T follicular helper cell (primary cell): ENCODE measurements at places on chromosomes 3 and 15.

DNA sequence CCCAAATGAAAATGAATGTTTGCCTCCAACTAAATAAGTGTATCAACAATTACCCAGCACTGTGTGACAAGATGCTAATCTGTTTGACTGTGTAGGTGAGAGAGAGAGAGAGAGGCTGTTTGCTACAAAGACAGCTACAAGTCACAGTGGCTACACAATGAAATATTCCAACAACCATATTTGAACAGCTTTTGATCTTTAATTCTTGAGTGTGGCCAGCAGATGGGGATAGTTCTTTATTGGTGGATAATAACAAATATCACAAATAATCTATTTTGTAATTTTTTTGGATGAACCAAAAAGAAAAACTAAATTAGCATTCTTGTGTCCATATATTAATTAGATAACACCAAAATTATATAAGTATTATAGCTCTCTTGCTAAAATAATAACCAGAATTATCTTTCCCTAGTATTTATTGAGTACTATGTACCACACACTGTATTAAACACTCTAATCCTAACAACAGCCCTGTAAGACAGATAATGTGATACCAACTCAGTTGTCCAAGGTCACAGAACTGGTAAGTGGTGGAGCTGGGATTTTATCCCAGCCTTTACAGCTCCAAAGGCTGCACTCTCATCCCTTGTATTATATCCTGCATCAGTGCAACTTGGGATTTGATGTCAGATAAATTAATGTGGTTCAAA, 61.9 kb upstream of the C3orf80 start:
- DNase-seq = no peak

DNA sequence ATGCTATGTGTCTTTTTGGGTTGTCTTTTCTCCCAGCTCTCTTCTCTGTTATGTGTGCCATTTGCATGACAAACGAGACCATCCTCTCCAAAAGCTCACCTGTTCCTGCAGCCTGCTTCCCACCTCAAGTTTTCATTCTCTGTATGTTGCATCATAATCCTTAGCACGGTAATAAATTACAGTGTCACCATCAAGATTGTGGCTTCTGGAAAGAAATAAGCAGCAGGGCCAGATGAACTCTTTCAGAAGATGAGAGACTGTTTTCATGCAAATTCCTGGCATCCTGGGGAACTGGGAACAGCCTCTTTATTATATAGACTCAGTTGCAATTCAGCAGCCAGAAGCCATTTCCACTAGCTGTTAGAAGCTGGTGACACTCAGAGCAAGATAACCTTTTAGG, 436.7 kb downstream of the EPHB1 start:
- no peak for DNase-seq

DNA sequence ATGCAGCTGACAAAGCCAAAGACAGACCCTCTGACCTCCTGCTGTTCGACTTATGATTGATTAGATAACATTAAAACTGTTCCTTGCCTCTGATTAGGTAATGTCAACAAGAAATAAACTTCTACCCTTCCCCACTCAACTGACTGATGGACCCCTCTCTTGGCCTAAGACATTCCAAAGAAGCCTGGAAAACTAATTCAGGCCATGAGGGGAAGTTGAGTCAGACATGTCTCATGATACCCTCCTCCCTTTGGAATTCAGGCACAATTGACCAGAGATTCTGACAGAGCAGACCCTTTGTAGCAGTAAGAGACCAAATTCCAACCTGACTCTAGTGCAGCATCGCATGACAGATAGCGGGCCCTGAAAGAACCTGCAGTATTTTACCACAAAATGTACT, 354.5 kb downstream of the OCA2 start:
- DNase-seq = no peak

GRCh38 chr15:98324341-98324970, 323.9 kb upstream of the IGF1R start:
- no peak for DNase-seq

DNA sequence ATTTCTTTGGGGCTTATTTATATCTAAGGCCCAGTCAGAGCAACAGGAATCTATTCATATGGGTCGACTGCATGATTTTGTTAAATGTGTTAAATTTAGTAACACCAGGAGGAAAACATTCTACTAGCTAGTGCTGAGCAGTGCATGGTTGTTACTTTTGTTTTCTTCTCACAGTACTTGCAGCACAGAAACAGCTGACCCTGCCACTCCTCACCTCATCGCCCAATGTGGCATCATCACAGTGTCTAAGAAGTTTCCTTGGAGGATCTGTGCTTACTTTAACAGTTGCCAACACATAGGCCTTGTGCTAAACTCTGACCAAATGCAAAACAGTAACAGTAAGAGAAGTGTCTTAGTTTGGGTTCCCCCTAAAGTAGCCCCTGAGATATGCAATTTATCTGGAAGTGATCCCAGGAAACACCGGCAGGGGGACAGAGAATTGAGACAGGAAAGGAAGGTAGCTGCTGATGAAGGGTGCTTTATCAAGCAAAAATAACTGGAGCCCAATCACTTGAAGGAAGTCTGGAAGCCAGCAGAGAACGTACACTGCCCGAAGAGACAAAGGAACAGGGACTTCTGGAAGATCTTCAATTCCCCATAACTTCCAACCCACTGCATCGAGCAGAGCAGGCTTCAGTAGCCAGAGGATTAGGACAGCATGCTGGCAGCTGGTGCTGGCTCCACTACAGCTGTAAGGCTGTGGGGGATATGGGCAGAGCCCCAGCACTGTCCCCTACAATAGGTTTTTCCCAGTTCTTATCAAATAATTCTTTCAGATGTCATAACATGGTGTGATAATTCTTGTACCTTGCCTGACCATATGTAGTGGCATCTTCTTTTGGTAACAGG, 36.0 kb upstream of the ULK4 start:
- no peak for DNase-seq

DNA sequence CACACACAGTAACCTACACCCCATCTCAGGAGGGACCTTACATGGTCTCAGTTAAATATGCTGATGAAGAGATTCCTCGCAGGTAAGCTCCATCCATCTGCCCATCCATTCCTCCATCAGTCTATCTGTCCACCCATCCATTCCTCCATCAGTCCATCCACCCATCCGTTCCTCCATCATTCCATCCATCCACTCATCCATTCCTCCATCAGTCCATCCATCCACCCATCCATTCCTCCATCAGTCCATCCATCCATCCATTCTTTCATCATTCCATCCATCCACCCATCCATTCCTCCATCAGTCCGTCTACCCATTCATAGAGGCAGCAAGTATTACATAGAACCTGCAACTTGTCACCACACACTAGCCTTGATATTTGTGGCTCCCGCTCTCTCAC, 77.9 kb downstream of the DNASE1L3 start:
- DNase-seq = no peak

DNA sequence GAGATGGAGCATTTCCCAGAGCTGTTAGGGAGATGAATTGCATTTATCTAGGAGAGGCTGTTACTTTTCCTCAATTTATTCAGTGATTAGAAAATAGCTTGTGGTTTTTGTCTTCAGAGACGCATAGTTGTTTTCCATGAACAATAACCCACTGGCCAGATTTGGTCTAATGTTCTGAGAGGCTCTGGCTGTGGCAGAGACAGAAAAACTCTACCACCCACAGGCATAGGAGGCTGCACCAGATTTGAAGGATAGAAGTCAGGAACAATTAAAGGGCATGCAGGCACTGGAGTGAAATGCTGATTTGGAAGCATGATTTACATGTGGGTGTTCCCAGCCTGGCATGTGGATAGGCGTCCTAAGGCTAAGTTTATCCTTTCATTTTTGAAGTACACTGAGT, 143.5 kb downstream of the NFKBIZ start:
- no peak for DNase-seq

DNA sequence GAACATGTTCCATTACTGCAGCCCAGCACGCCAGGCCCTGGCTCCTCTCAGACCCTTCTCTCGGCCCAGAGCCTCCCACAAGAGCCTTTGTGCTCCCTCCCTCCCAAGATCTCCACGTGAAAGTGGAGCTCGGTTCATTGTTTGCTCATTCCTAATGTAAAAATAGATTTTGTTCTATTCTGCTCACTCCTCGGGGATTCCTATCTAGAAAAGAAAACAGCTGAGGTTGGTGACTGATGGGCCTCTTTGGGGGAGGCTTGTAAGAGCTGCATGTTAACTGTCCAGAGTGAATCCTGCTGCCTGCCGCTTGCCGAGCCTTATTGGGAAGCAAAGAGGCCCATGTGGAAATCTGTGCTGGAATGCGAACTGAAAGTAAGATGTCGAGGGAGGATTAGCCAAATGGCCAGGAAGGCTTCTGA, 267.1 kb downstream of the LRTM1 start:
- DNase-seq = no peak

GRCh38 chr15:98562331-98562937, 85.9 kb upstream of the IGF1R start:
- DNase-seq = no peak

- DNase-seq = no peak
Observed at GRCh38 chr3:184740509-184741258, 28.8 kb upstream of the MAGEF1 start.

DNA sequence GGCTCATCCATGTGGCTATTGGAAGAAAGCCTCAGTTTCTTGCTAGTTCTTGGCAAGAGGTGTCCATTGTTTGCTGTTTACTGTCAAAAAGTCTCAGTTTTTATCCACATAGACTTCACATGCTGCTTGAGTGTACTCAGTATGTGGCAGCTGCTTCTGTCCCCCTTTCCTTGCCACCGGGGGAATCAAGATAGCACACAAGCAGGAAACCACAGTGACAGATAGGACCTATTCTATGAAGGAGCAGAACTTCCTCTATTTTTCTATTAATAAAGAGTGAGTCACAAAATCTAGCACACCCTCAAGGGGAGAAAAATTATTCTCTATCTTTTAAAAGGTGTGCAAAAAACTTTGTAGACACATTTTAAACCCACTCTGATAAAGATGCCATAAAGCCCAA, 121.4 kb upstream of the GMNC start:
- DNase-seq = no peak

- no peak for DNase-seq
Observed at GRCh38 chr15:85026304-85027032, 44.8 kb downstream of the PDE8A start.

DNA sequence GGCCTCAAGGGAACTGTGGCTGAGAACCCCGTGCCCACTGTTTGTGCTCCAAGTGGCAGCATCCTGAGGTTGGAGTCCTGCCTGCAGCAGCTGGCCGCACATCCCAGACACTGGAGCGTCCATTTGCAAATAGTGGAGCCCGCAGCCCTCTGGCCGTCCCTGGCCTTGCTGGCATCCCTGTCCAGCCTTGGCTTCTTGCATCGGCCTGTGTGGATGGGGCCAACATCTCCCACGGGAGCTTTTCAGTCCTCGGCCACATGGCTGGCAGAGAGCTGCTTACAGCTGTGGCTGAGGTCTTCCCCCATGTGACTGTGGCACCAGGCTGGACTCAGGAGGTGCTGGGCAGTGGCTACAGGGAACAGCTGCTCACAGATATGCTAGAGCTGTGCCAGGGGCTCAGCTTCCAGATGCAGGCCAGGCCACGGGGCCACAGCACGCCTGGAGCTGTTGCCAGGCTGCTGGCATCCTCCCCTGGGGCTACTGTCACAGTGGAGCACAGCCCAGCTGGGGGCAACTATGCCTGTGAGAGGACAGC, 71.2 kb downstream of the FAM43A start:
- no peak for DNase-seq

DNA sequence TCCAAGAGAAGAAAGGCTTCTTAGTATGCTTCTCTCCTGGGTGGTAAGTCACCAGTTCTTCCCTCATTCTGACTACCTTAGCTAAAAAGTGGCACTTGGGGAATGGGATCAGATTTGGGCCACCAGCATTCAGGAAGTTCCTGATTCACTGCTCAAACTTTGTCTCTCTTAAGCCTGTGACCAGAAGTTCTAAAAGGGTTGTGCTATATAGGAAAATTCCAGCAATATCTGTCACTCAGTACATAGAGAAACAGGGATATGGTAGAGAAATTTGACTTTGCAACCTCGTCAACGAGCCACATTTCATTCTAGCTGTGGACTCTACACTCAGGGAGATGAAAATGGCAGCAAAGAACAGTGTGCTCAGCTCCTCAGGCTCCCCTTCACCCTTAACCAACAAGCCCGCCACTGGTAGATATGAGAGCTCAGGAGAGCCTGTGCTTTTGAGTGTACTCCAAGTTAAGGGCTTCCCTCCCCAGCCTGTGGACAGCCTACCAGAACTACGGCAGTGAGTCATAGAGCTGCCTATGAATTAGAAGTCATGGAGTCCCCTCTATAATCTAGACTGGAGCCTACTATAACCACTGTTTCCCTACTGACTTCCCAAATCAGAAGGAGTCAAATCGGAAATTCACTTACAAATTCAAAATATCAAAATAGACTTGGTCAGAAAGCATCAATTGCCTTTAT, 52.6 kb upstream of the MYO5C start:
- DNase-seq = no peak

GRCh38 chr3:173826901-173827609, 429.5 kb downstream of the NLGN1 start:
- no peak for DNase-seq

- no peak for DNase-seq
Observed at GRCh38 chr3:46935168-46935858, 41.2 kb downstream of the CCDC12 start.

GRCh38 chr3:58999774-59000160, 50.1 kb downstream of the CFAP20DC start:
- DNase-seq = no peak

DNA sequence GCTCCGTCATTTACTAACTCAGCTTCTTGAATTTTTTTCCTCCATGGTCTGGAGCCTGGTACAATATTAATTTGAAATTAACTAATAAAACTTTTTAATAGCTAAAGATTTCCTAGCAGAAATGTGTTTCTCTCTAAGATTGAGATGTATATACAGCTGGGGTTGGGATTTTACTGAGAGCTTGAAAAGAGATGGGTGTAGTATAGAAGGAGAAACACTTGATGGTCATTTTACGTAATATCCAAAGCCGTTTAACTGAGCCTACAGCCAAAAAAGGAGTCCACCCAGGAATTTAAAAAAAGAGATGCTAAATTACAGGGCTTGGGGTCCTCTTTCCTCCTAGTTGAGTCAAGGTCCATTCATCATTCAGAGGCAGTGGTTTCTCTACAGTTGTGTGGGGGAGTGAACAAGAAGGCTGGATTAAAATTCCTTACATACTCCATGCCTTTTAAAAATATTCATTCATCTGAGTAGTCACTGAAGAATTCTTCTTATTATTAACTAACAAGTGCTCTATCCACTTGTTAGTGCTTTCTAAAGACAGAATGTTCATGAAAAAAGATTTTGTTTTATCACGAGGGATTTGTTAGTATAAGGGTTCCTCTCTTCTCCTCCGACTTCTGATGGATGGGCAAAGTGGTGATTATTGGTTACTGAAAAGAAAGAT, 255.3 kb upstream of the IL12A start:
- DNase-seq = no peak

GRCh38 chr3:56468184-56469106, at the start of gene ERC2:
Gene ERC2, minus strand, starts transcription at chr3:56468467.
- no peak for DNase-seq

GRCh38 chr15:60374628-60375081, 23.1 kb downstream of the ANXA2 start:
- no peak for DNase-seq

GRCh38 chr3:16253601-16254000, 11.1 kb downstream of the DPH3 start:
- no peak for DNase-seq
